ENCODE measurements at places on chromosomes 7 and 10. TPM values are rescaled to one million over a fixed set of nuclear protein-coding genes. Genes with fewer than 3 reads are reported as not detected.

DNA sequence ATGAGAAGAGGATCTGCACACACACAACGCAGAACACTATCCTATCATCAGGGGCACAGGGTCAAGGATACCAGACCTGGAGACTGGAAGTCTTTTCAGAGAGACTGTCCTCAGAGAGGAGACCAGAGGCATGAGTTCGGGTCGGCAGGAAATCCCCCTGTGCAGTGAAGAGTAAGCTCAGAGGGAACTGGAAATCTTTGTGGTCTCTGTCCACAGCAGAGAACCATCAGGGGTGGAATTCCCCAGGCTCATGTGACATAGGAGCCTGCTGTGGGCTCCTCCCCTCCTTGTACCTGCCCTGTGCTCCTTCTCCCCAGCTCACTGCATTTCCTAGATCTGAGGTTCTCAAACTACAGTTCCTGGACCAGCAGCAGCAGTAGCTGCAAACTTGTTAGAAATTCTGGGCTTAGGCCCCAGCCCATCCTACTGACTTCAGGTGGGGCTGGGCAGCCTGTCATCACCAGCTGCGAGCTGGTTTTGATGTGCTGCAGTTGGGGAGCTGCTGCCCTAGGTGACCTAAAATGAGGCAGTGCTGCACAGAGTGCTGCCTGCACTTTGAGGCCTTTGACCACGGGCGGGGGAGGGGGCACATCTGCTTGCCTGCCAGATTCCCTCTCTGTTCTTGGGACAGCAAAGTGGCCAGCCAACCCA, 2.4 kb downstream of the ZMIZ2 start:
- DNase-seq = peak; percentile 10

DNA sequence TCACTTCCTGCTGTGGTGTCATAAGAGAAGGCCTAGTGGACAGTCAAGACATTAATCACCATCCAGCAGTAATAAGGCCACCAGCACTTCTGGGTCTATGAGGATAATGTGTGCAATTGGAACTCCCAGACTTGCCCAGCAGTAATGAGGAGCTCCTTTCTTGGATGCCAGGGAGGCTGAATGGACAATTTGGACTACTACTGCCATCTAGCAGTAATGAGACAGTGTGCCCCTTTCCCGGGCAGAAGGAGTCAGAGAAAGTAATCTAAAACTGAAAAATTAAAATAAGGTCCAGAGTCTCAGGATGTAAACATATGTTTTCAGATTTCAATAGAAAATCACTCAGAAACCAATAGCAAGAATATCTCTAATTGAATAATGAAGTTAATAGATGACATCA, 400.4 kb downstream of the CDC14C start:
- DNase-seq = no peak

DNA sequence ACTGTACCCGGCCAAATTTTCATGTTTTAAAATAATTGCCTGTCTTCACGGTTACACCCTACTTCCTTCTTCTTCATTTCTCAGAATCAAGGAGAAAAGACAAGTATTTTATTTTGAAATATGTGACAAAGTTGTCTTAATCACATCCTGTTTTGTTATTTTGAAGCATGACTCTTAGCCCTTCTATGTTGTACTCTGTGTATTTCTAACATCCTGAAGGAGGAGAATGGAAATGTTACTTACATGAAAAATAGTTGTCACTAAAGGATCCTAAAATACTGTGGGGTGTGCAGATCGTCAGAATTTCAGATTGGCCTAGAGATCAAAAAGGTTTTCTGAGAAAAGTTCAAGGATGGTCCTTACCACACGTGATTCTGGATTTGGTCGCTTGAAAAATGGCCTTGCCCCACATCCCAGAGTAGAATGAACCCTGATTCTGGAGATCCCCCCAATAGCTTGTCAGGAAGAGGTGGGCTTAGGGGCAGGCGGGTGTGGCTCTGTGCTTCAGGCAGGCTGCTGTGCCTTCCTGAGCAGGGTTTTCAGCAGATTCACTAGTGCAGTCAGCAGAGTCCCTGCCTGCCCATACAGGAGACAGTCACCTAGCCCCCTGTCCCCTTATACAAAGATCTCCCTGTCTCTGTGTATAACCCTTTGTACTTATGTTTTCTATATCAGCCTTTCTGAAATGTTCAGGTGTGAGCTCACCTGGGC, 8.6 kb downstream of the UPP1 start:
- no peak for DNase-seq

DNA sequence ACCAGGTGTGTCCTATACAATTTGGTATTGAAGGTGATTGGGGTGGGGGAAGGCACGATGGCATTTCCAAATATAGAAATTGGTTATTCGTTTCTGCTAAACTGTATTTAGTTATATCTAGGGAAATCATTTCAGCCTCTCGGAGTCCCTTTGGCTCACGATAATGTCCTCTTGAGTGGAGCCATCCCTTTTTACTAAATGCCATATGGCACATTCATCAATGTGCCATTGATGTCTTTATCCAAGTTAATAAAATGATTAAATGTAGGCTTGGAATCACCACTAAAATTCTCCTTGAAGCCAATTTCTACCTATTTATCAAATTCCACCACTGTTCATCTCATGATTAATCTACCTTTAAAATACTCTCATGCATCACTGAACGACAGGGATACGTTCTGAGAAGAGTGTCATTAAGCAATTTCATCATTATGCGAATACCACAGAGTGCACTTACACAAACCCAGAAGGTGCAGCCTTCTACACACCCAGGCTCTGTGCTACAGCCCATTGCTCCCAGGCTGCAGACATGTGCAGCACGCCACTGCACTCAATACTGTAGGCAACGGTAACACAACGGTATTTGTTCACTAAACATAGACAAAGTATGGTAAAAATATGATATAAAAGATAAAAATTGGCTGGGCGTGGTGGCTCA, 219.2 kb upstream of the C7orf33 start:
- no peak for DNase-seq

The CHST15 gene
- 0.04 TPM for polyA plus RNA-seq
